Mesendoderm (in vitro differentiated cells): ENCODE measurements at places on chromosomes 3 and 15.

- no peak for DNase-seq
These were observed 70.6 kb downstream of the AP4E1 start for GRCh38 chr15:50979041-50979440.

- DNase-seq: no peak
These were observed 170.2 kb upstream of the NR2F2 start for GRCh38 chr15:96160269-96160668.

DNA sequence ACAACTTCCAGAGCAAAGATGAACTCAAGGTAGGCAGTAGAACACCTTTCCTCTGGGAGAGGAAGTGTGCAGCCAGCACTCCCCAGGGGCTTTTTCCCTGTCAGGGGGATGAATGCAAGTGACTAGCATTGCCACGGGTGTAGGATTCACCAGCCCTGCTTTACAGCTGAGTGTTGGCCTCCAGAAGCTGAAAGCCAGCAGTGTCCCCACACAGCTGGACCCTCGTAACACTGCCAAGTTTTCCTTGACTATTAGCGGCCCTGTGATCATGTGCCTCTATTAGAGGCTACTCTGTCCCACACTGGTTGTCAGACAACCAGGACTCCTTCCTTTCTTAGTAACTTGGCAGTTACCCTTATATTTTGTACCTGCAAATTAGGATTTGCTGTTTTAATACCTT, 104.9 kb upstream of the MANF start:
- no peak for DNase-seq

DNA sequence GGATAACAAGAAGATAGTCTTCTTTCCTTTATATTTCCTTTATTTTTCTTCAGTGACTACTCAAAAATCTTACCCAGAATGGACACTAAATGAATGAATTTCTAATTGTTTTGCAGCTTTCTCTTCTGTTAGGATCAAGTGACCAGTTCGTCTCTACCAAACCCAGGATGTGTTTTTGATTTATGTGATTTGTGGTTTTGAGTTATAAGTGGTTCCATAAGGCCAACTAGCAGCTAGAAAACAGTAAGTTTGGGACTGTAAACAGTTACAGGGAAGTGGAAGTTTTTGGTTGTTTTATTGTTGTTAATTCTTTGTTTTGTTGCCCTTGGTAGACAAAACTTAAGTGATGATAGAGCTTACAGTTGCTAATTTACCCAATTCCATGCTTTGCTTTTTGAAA, 456.5 kb downstream of the IL5RA start:
- DNase-seq: no peak
